HFFc6 (cell line): ENCODE measurements at places on chromosomes 5 and 9.

DNA sequence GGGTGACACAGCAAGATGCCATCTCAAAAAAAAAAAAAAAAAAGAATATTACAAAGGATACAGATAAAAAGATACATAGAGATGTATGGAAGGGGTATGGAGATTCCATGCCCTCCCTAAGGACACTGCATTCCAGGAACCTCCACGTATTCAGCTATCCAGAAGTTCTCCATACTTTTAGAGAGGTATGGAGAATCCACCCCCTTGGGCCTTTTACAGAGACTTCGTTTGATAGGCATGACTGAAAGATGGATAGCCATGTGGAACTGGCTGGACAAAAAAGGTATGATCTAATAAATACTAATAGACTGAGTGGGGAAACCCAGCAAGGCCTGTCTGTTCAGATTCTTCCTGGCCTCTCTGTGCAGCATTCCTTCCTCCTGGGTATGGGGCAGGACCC lies 56.6 kb upstream of the DMRT1 start:
- H3K36me3 ChIP-seq = no peaks in the 10 kb centered on the region
- H3K27ac ChIP-seq = no peak overlapping the region
- no peak overlapping the region for H3K4me3 ChIP-seq
- DNase-seq = no peak
- no peaks in the 10 kb centered on the region for H3K4me1 ChIP-seq

- H3K36me3 ChIP-seq = peaks cover 11% of the 10 kb centered on the region
- DNase-seq = no peak
- H3K27me3 ChIP-seq = no peaks in the 10 kb centered on the region; the same call in 1 of the 2 replicates
Measured at GRCh38 chr9:129828051-129828450, 4.1 kb upstream of the TOR1A start.

- H3K4me1 ChIP-seq = no peaks in the 10 kb centered on the region
- H3K4me3 ChIP-seq = no peak overlapping the region
- H3K27ac ChIP-seq = no peak overlapping the region
- no peak for DNase-seq
Measured at GRCh38 chr5:130762031-130762430, 403.0 kb downstream of the HINT1 start.

- DNase-seq = no peak
- H3K36me3 ChIP-seq = no peaks in the 10 kb centered on the region
- H3K4me1 ChIP-seq = peaks cover 22% of the 10 kb centered on the region
- H3K27ac ChIP-seq = no peak overlapping the region
- no peak overlapping the region for H3K4me3 ChIP-seq
Measured at GRCh38 chr5:113232221-113232620, 202.6 kb downstream of the TSSK1B start.

- no peak for DNase-seq
- no peaks in the 10 kb centered on the region for H3K4me1 ChIP-seq
- no peak overlapping the region for H3K4me3 ChIP-seq
- no peaks in the 10 kb centered on the region for H3K36me3 ChIP-seq
- H3K27me3 ChIP-seq = no peaks in the 10 kb centered on the region
- no peak overlapping the region for H3K27ac ChIP-seq
Measured at GRCh38 chr5:35640623-35641022, 23.0 kb downstream of the SPEF2 start.

DNA sequence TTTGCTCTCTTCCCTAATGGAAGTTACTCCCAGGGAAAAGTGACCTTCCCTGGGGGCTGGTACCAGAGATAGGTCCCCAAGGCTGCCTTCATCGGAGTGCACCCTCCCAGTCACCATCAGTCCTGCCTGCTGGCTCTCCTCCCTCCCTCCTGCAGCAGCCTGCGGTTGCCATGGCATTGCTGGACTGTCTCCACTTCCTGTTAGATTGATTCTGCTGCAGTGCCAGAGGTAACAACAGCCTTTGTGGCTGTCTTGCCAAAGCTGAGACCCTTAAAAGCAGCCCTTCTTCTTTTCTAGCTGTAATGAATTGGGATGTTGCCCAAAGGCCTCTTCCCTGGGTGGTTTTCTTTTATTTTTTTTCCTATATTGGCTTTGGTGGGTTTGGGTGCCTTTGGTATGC lies 78.1 kb upstream of the PRLR start:
- DNase-seq = no peak
- H3K27me3 ChIP-seq = peaks cover 7% of the 10 kb centered on the region; the same call in 1 of the 2 replicates
- peaks cover 5% of the 10 kb centered on the region for H3K4me1 ChIP-seq
- H3K27ac ChIP-seq = no peak overlapping the region
- no peak overlapping the region for H3K4me3 ChIP-seq
- H3K36me3 ChIP-seq = no peaks in the 10 kb centered on the region

GRCh38 chr5:128259607-128260021 lies 176.0 kb downstream of the SLC12A2 start:
- H3K27me3 ChIP-seq = peaks cover 8% of the 10 kb centered on the region; the same call in 1 of the 2 replicates
- no peak for DNase-seq
- no peak overlapping the region for H3K27ac ChIP-seq
- peaks cover 45% of the 10 kb centered on the region for H3K36me3 ChIP-seq
